Umbilical cord (tissue), 2 donors: ENCODE measurements at places on chromosomes 12 and 14. TPM values are rescaled to one million over a fixed set of nuclear protein-coding genes. Genes with fewer than 3 reads are reported as not detected.

Gene OAS2
- 4.6 TPM for total RNA-seq

- DNase-seq: no peak
Observed at GRCh38 chr14:59018978-59019377, 169.5 kb upstream of the DAAM1 start.

Gene TAS2R8
- 1.7 TPM for total RNA-seq

DNA sequence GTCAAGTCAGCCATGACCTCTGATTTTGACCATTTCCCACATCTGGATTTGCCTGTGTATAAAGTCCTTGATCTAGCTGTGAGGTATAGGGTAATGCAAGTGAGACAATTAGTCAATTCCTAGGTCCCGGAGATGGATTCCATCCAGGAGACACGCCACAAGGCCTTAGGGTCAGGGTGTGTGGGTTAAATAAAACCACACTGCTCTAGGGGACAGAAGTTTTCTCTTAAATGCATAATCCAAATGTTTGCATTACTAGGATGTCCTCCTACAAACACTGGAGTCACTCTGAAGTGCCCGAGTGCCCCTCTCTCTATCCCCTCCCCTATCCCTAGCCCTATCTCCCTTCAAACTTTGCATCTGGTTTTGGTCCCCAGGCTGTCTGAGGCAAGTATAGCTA, 26.8 kb downstream of the LRIG3 start:
- DNase-seq: no peak
